Natural killer cell (primary cell): ENCODE measurements at places on chromosomes 13 and 19.
A peak's percentile ranks its signal among the peaks of the same experiment; 100 is the strongest.

GRCh38 chr13:75514080-75514995 lies 23.3 kb downstream of the COMMD6 start:
- H3K36me3 ChIP-seq: no peaks in the 10 kb centered on the region
- no peak overlapping the region for H3K4me3 ChIP-seq
- H3K27ac ChIP-seq: no peak overlapping the region
- H3K4me1 ChIP-seq: no peaks in the 10 kb centered on the region

DNA sequence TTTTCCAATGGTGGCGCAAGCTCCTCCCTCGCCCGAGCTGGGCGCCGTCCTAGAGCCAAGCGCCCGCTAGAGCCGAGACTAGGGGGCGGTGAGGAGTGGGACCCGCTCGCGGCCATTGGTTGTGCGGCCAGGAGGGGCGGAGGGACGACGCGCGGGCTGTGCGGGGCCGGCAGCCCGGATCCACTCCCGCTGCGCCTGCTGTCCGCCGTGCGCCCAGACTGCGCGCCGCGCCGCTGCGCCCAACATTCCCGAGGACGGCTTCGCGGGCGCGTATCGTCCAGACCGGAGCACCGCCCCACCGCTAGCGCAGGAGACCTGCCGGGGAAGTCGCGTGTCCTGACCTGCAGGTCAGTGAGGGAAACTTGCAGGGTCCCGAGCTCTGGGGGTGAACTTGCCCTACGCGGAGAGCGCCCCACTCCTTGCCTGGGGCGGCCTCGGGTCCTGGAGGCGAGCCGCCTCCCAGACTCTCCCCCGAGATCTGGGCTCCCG lies at the start of gene SERTM1:
TSS of gene SERTM1 (plus strand) at position 183 of the 489 bp plus-strand sequence. CDS start 21,059 bp downstream, outside the sequence.
- no peaks in the 10 kb centered on the region for H3K36me3 ChIP-seq
- H3K27ac ChIP-seq: no peak within 1 kb of the TSS
- H3K4me1 ChIP-seq: peaks cover 4% of the 10 kb centered on the region
- no peak for DNase-seq

DNA sequence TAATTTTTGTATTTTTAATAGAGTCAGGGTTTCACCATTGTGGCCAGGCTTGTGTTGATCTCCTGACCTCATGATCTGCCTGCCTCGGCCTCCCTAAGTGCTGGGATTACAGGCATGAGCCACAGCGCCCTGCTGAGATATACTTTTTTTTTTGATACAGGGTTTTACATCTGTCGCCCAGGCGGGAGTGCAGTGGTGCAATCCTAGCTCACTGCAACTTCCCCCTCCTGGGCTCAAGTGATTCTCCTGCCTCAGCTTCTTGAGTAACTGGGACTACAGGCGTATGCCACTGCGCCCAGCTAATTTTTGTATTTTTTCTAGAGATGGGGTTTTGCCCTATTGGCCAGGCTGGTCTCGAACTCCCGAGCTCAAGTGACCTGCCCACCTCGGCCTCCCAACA lies 2.0 kb downstream of the COLGALT1 start:
- peaks cover 19% of the 10 kb centered on the region for H3K36me3 ChIP-seq
- peaks cover 18% of the 10 kb centered on the region for H3K4me1 ChIP-seq
- no peak overlapping the region for H3K27ac ChIP-seq
- no peak for DNase-seq
- no peak overlapping the region for H3K4me3 ChIP-seq

DNA sequence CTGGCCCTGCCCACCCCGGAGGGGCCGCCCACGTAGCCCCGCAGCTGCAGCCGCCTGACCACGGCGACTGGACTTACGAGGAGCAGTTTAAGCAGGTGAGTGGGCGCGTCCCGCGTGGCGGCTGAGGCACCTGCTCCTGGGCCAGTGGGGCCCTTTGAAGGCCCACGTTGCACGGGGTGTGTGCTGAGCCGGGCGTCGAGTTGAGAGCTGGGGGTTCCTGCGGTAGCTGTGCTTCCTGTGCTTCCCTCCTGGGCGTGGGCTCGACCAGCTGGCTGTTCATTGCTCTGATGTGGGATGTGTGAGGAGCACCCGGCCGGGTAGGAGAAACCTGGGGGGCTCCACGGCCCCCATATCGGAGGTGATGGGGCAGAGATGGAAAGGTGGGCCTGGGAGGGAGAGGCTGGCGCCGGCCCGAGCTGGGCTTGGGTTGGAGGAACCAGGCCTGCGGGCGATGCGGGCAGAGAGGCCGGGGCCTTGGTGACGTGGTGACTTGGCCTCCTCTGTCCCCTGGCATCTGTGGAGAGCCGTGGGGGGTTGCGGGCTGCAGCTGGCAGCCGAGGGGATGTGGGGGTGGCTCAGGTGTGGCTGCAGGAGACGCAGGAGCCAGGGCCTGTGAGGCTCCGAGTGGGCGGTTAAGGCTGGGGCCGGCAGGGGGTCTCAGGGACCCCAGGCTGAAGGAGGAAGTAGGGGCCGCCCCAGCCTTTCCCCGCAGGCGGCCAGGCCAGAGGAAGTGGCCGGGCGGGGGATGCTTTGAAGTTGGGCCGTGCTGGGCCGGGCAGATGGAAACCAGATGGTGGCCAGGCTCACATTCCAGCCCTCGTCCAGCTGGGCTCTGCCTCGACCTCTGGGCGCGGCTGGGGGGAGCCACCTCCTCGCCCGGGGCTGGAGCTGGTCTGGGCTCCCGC lies 7.1 kb downstream of the ARID3A start:
- H3K4me3 ChIP-seq: peak overlapping the region; percentile 16
- H3K4me1 ChIP-seq: peaks cover 51% of the 10 kb centered on the region
- no peaks in the 10 kb centered on the region for H3K36me3 ChIP-seq
- peak overlapping the region; percentile 71 for H3K27ac ChIP-seq

GRCh38 chr19:58546019-58546530 lies 2.2 kb downstream of the TRIM28 start:
- peaks cover 50% of the 10 kb centered on the region for H3K36me3 ChIP-seq
- no peak for DNase-seq
- no peaks in the 10 kb centered on the region for H3K27me3 ChIP-seq
- H3K4me3 ChIP-seq: no peak overlapping the region

GRCh38 chr13:39559847-39560246 lies 43.1 kb downstream of the LHFPL6 start:
- H3K27me3 ChIP-seq: no peaks in the 10 kb centered on the region
- H3K27ac ChIP-seq: no peak overlapping the region
- DNase-seq: no peak
- no peaks in the 10 kb centered on the region for H3K36me3 ChIP-seq

GRCh38 chr13:98513837-98514236 lies 63.1 kb downstream of the STK24 start:
- no peak overlapping the region for H3K27ac ChIP-seq
- peaks cover 5% of the 10 kb centered on the region for H3K36me3 ChIP-seq
- no peak for DNase-seq

GRCh38 chr13:31067416-31068118 lies 94.1 kb downstream of the HSPH1 start:
- no peak overlapping the region for H3K27ac ChIP-seq
- DNase-seq: no peak
- H3K4me1 ChIP-seq: no peaks in the 10 kb centered on the region
- H3K27me3 ChIP-seq: no peaks in the 10 kb centered on the region
- H3K4me3 ChIP-seq: no peak overlapping the region
- no peaks in the 10 kb centered on the region for H3K36me3 ChIP-seq

DNA sequence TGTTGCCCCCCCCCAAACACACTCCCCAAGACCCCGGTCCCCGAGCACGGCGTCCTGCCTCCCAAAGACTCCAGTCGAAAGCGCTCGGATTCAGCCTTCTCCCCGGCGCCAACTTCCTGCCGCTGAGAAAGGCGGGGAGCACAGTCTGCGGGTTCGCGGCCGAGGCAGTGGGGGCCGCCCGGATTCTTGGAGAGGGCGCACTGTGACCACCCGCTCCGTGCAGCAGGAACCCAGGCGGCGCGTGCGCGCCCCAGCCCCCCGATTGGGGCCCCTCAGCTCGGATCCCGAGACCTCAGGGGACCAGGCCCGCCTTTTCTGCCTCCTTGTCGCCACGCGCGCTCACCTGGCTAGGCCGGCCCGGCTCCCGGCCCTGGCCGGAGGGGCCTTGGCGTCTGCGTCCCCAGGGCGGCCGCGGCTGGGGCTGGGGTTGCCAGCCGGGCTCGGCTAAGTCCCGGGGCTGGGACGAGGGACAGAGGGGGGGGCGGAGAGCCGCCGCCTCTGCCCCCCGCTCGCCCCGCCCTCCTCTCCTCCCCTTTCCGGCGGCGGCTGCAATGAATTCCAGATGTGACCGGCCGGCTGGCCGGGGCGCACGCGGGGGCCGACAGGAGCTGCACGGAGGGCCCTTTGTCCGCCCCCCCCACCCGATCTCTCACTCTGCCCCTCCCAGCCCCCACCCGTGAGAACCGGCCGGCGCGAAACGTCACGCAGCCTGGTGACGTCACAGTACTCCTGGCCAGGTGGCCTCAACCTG lies at the start of gene S1PR2:
TSS of gene S1PR2 (minus strand) at position 471 of the 751 bp plus-strand sequence. CDS start 6,426 bp downstream, outside the sequence.
- DNase-seq: peak; percentile 88
- H3K36me3 ChIP-seq: no peaks in the 10 kb centered on the region
- peaks cover 45% of the 10 kb centered on the region for H3K4me1 ChIP-seq
